ENCODE measurements at places on chromosomes 4 and X.

DNA sequence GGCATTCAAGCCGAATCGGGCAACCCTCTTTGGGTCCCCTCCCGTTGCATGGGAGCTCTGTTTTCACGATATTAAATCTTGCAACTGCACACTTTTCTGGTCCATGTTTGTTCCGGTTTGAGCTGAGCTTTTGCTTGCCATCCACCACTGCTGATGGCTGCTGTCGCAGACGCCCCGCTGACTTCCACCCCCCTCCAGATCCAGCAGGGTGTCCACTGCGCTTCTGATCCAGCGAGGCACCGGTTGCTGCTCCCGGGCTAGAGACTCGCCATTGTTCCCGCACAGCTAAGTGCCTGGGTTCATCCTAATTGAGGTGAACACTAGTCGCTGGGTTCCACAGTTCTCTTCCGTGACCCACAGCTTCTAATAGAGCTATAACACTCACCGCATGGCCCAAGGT, 13.3 kb downstream of the ACOX3 start:
- DNase-seq = no peak

- DNase-seq = no peak
These were observed 761 bp downstream of the FGFRL1 start for GRCh38 chr4:1012034-1012739.

DNA sequence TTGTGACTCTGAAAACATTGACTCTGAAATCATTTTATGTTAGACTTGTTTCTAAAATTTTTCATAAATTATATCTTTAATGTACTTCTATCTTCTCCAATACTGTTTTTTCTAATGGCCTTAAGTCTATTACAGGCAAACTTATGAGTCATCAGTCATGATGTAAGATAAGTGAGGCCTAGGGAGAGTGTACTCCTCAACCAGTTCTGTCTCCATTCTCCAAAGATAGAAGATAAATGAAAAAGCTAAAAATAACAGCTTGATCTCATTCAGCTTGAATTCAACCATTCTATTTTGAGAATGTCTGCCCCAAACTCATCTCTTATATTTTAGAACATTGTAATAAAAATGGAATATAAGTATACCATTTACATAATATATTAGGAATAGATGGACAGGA, 34.5 kb downstream of the STBD1 start:
- DNase-seq = no peak

- DNase-seq = no peak
These were observed 172.0 kb downstream of the ATOH1 start for GRCh38 chr4:94000559-94000958.

GRCh38 chr4:187390646-187391045, 604.9 kb upstream of the ZFP42 start:
- DNase-seq = no peak

GRCh38 chr4:103915224-103915869, 195.6 kb upstream of the TACR3 start:
- DNase-seq = no peak

DNA sequence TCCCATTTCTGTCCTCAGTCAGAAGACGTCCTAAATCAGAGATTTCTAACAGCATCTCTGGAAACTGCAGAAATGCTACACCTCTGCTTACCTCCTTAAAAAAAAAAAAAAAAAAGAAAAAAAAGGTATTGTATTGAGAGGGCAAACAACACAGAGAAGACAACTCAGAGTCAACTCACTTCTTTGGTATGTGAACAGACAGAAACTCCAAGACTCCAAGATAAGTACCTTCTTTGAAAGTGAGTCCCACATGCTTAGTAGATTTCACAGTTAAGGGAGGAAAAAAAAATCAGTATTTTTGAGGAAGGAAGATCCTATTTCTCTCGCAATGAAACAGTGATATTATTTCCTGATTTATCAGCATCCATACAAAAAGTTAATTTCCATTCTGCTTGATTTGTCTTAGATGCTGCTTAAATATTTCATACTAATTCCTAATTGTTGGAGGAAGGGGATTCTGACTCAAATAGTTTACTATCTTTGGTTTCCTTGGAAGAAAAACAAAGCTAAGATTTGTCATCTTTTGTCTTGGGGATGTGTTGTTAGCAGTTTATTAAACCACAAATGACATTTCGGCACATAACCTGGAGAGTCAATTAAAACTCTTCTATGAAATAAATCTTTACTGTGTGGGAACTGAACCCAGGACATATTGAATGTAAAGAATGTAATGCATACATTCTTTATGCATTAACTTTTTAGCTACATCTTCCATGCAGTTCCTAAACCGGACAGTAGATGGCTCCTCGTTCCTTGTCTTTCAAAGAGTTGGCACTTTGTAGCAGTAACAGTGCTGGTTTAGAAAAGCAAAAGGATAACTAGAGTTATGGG, 4.7 kb downstream of the RASGEF1B start:
- peak; percentile 69 for DNase-seq

GRCh38 chrX:150308532-150309157, 54.5 kb upstream of the MAMLD1 start:
- DNase-seq = no peak

DNA sequence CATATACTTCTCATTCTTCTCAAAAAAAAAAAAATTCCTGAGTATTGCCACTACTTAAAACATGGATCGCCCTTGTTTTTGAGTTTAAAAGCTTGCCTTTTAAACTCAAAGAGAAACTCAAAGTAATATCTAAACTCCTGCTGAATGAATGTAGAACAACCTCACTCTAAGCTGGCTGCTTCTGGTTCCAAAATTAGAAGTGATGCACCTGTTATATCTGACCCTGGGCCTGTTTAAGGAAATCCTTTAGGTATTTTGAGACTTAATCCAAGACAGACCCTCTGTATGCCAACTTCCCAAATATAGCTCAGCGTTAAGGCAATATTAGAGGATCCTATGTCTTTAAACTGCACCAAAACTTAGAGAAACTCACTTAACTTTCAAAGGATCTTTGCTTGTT, 1.8 kb upstream of the OTUD4 start:
- DNase-seq = no peak

DNA sequence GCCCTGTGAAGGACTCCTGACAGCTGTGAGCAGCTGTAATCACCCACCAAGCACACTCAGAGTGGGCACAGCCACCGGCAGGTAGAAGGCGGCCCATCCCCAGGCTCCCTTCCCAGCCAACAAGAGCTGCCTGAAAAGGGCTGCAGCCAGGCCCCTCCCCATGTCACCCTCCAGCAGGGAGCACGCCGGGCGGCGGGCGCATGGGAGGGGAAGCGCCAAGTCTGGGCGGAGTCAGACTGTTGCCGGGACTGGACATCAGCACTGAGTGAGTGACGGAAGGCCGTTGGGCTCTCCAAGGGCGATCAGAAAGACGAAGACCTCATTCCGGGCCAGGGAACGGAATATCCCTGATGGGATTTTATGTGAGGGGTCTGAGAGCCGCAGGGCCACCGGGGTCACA, 82.1 kb downstream of the PPP2R2C start:
- DNase-seq = no peak

DNA sequence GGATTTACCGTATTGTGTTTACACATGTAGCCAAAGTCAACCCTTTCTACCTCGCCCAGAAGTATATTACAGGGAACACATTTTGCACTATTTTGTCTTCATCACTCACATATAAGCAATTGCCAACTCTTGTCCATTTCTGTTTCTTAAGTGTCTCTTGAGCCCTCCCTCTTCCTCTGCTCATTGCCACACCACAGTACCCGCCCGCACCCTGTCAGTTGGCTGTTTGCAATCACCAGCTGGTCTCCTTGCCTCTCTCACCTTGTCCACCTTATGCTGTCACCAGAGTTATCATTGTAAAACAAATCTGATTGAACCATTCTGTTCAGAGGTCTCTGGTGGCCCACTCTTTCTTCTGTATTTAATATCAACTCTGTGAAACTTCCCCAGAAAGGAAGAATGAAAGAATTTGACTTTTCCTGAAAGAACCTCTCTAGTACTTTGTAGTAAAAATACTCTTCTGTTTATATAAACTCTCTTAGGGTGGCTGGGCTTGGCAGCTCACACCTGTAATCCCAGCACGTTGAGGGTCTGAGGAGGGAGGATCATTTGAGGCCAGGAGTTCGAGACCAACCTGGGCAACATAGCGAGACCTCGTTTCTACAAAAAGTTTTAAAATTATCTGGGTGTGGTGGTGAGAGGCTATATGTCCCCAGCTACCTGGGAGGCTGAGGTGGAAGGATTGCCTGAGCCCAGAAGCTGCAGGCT, 50.2 kb downstream of the ING2 start:
- DNase-seq = no peak

DNA sequence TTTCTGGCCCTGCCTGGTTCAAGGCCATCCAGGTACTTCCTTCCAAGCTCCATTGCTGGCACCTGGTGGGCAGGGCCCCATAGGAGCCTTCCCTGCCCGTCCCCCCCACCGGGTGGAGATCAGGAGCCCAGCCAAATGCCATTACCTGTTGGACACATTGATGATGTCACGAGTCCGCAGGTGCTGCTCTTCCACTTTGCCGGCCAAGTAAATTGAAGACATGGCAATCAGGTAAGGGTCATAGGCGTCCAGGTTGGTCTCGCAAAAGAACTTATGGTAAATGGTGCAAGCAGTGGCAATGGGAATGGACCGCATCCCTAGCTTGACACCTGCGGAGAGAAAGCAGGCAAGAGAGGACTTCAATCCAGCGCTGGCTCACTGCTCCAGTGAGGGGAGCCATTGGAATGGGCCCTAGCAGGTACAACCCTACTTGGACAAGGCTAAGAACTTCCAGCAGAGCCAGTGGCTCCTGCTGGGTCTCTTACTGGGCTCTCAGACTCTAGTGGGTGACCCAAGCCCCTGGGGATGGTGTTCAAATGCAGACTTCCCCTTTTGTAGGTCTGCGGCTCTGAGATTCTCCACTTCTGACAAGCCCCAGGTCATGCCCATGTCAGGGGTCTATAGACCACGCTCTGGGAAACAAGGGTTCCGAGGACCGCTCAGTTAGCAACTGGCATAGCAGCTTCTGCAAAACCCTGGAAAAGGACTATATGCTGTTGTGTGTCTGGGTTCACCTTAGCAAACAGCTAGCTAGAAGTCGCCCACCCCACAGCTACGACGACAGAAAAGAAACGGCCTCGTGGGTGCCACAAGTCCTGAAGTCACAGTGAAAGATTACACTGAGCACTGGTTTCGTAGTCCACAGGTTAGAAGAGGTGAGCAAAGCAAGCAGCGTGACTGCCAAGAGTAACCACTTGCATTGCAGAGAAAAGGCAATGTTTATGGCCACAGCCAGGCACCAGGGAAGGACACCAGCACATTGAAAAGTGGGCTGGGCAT, 2.8 kb downstream of the CCNQ start:
- DNase-seq = no peak

DNA sequence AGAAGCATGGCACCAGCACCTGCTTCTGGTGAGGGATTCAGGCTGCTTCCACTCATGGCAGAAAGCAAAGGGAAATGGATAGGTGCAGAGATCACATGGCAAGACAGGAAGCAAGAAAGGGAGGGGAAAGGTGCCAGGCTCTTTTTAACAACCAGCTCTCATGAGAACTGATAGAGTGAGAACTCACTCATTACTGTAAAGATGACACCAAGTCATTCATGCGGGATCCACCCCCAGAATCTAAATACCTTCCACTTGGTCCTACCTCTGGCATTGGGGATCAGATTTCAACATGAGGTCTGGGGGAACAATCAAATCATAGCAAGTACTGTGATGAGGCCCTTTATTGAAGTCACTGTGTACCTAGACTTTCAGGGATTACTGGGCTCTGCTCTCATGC, 72.0 kb upstream of the PRDM5 start:
- no peak for DNase-seq

GRCh38 chrX:133175162-133175561, 43.0 kb downstream of the TFDP3 start:
- no peak for DNase-seq

GRCh38 chr4:106718548-106718947, 317.6 kb downstream of the DKK2 start:
- DNase-seq = no peak

- DNase-seq = no peak
These were observed 100.8 kb upstream of the LIMCH1 start for GRCh38 chr4:41437111-41437536.

DNA sequence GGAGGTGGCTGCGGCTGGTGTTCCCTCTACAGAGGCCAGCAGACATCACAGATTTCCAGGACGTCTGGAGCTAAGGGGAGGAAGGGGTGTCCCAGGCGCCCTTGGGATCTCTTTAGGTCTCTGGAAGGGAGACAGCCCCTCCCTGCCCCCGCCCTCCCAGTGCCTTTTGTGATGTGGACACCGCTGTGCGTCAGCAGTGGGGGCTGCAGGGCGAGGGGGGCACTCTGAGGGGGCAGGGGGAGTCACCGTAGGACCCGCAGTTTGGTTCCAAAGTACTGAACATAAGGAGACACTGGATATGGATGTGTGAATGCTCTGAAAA, 25.6 kb upstream of the MXD4 start:
- no peak for DNase-seq

GRCh38 chr4:37798616-37799015, 27.9 kb upstream of the PGM2 start:
- no peak for DNase-seq

GRCh38 chr4:63211776-63212479, 1197.3 kb downstream of the TECRL start:
- DNase-seq = no peak

- DNase-seq = no peak
These were observed 447.7 kb downstream of the STIM2 start for GRCh38 chr4:27308379-27308778.

DNA sequence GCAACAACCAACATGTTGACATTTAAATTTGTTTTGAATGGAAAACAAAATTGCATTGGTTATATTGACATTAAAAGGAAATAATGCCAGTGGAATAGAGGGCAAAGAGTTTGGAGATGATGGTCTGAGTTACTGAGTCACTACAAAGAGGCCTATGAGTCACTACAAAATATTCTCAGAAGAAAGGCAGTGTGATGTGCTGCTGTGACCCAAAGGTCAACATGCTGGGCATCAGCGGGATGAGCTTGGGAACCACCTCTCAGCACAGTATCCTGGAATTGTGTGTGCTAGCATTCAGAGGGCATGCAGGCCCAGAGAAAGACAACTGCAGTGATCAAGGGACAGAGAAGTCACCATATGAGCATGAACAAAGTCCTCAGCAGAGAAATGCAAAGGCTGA, 2.8 kb downstream of the CMC4 start:
- no peak for DNase-seq

GRCh38 chr4:76987153-76987591, 37.6 kb downstream of the SEPTIN11 start:
- no peak for DNase-seq

- no peak for DNase-seq
These were observed 87.6 kb downstream of the GAB1 start for GRCh38 chr4:143424276-143424675.

DNA sequence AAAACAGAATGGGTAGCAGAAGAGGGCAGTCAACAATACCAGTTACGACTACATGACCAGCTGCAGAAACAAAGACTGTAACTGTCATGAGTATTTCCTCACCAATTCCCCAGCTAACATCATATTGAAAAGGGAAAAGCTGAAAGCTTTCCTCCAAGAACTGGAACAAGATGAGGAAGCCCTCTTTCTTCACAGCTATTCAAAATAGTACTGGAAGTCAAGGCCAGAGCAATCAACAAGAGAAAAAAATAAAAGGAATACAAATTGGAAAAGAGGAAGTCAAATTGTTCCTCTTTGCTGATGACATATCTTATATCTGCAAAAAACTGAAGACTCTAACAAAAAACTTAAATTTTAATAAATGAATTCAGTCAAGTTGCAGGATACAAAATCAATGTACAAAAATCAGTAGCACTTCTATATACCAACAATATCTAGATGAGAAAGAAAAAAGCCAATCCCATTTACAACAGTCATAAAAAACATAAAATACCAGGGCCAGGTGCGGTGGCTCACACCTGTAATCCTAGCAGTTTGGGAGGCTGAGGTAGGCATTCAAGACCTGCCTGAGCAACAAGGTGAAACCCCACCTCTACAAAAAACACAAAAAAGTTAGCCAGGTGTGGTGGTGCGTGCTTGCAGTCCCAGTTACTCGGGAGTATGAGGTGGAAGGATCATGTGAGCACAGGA, 125.4 kb downstream of the ATP8A1 start:
- no peak for DNase-seq

Data from NCI-H1092 (cell line).